ENCODE measurements at places on chromosomes 3 and 15. TPM values are rescaled to one million over a fixed set of nuclear protein-coding genes. Genes with fewer than 3 reads are reported as not detected.

FAM81A gene
- 1.2 TPM for total RNA-seq

ZNF80 gene
- total RNA-seq: 1.00 TPM

PLOD2 gene
- 0.32 TPM for total RNA-seq

CCRL2 gene
- total RNA-seq: 4.1 TPM

ERICH6 gene
- not detected for total RNA-seq

CCR2 gene
- 19.9 TPM for total RNA-seq

MASP1 gene
- not detected for total RNA-seq

CYFIP1 gene
- 14.3 TPM for total RNA-seq

ARGFX gene
- total RNA-seq: not detected

PTPRG gene
- 0.84 TPM for total RNA-seq

GMNC gene
- not detected for total RNA-seq

AHSG gene
- not detected for total RNA-seq

GPR87 gene
- total RNA-seq: 0.20 TPM

GABPB1 gene
- 39.1 TPM for total RNA-seq

GPR62 gene
- total RNA-seq: not detected

DPPA2 gene
- total RNA-seq: not detected

ISLR2 gene
- total RNA-seq: not detected

DCLK3 gene
- total RNA-seq: not detected

TTLL13 gene
- total RNA-seq: 0.34 TPM

SAMMSON gene
- total RNA-seq: not detected

All from T-helper 2 cell treated with Interferon-gamma antibody and Interleukin-4, amounts not matched to agents 100 ng/mL and 5 ng/mL, for 36 hours (primary cell).